ENCODE measurements at places on chromosomes 4 and X.

DNA sequence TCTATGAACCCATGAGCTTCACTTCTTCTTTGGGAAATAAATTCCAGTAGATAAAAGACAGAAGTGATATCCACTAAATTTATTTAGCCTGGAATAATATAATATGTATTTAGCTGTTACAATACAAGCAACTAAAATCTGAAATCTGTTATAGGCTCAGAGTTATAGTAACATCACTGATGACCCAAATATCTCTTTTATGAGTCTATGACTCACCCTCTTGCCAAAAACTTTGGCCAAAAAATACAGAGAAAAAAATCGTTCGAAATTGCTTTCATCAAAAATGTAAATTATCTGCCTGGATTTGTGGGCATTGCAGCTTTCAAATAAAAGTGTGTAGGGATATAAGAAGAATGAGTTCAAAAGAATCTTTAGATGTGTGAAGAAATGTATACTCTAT lies 89.4 kb upstream of the DKK2 start:
- DNase-seq = no peak

DNA sequence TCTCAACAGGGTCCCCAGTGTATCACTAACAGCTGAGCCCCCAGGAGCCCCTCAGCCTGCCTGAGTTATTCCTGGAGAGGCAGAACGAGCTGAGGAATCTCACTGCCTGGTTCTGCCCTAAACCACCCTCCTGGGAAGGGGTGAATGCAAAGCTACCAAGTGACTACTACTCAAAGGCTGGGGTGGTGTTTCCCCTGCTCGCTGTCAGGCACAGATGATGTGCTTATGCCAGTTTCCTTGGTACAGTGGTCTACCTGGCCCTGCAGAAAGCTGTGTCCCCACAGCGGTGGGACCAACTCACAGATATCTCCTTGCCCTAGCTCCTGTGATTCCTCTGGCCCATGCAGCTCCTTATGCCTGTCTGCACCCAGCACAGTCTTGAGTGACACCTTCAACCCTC lies 35.4 kb upstream of the ASMTL start:
- DNase-seq = no peak

GRCh38 chr4:158796370-158797140 lies 27.7 kb downstream of the FNIP2 start:
- no peak for DNase-seq

- peak; percentile 71 for DNase-seq
These were observed 6.6 kb upstream of the MAGEB17 start for GRCh38 chrX:16160729-16161128.

- DNase-seq = peak; percentile 97
These were observed 81.9 kb downstream of the HMGB2 start for GRCh38 chr4:173252024-173252935.

GRCh38 chrX:1582686-1583437 lies 8.5 kb upstream of the AKAP17A start:
- no peak for DNase-seq

- DNase-seq = no peak
These were observed 9.6 kb upstream of the UVSSA start for GRCh38 chr4:1337376-1337831.
